ENCODE measurements at places on chromosomes 1 and 21.

GRCh38 chr21:45966791-45967394 is 14.7 kb upstream of the COL6A1 start:
- DNase-seq = no peak

- peak; percentile 99 for DNase-seq
Observed at GRCh38 chr1:182235952-182236650, 155.5 kb downstream of the GLUL start.

DNA sequence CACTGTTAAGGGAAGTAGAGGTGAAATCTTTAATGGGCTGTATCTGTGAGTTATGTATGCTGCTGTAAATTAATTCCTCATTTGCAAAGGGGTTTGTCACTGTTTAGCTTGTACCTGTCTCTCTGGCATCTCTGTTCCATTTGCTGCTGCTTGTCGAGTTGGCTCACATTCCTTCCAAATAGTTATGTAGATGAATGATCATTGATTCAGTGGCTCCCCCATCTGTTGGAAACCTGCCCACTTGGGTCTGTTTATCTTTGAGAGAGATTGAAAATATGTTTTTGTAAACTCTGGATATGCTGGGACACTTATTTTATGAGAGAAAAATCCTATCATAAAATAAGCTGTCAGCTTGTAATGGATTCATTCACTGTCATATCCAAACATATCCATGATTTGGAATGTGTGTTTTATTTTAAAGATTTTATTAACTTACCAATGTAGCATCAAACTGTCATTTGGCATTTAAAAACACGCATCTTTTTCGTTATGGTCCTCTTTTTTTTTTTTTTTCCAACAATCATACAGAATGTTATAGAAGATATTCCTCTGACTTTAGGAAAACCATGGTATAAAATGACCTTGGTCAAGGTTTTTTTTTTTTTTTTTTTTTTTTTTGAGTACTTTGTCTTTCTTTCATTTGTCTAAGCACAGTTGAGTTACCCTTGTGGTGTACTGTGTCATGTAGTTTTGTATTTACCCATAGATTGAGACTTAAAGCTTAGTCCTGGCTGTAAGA is 3.5 kb downstream of the RYR2 start:
- no peak for DNase-seq

GRCh38 chr1:39635205-39635870 is 4.1 kb downstream of the HEYL start:
- DNase-seq = no peak

DNA sequence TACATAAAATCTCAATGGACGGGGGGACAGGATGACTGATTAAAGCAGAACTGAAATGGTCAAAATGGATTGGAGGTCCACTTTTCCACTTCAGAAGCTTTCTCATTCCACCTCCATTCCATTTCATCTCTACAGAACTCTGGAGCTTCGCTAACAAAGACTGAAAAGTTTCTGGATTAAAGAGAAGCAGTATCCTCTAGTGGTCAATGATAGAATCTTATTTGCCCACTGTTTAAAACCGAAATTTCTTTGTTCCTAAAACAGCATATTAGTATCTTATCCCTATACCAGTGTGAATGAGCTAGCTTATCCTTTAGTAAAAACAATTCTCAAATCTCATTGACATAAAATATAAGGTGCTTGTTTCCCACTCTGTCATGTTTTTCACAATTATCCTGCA is 890.6 kb downstream of the KCNT2 start:
- DNase-seq = no peak

DNA sequence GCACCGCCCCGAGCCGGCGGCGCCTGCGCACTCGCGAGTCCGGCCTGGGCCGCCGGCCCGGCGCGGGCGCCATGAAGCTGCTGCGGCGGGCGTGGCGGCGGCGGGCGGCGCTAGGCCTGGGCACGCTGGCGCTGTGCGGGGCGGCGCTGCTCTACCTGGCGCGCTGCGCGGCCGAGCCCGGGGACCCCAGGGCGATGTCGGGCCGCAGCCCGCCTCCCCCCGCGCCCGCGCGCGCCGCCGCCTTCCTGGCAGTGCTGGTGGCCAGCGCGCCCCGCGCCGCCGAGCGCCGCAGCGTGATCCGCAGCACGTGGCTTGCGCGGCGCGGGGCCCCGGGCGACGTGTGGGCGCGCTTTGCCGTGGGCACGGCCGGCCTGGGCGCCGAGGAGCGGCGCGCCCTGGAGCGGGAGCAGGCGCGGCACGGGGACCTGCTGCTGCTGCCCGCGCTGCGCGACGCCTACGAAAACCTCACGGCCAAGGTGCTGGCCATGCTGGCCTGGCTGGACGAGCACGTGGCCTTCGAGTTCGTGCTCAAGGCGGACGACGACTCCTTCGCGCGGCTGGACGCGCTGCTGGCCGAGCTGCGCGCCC is at the start of gene B3GALT6:
Gene B3GALT6 (plus strand): TSS at position 30 of the 588 bp plus-strand sequence. CDS start 42 bp downstream, at position 72.
- no peak for DNase-seq

- DNase-seq = no peak
Observed at GRCh38 chr1:246219508-246220030, 287.5 kb downstream of the SMYD3 start.

DNA sequence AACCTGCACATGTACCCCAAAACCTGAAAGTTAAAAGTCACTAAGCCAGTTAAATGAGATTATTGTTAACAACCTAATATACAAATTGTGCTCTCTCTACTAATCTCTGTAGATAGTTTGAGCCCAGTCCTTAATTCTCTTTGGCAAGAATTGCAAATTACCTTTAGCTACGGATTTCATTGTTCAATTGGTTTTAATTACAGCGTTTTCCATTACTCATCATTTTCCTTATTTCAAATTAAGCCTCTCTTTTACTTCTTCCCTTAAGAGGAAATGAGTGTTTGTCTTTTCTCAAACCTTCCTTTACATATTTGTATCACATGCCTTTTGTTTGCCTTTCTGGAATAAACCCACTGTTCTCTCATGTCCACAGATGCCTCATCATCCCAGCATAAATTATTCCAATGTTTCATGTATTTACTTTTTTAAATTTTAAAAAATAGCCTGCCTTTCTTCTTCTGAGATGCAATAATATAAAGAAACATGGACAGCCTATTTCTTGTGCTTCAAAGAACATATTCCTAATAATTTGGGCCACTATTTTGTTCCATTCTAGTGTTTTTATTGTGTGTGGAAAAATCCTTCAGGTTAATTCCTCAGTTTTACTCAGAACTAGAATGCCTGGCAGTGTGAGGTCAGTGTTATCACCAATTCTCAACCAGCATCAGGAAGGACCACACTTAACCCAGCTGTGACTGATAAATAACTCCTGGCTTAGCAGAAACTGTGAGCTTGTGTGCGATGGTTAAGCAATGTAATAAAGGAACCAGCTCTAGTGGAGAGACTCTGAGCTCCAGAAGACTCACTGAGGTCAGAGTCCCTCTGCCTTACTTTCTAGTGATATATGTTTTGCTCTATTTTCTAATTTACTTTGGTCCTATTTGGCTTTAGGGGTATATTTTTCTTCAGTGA is 600.5 kb downstream of the LTN1 start:
- no peak for DNase-seq

- DNase-seq = no peak
Observed at GRCh38 chr21:42572906-42573495, 59.3 kb downstream of the SLC37A1 start.

DNA sequence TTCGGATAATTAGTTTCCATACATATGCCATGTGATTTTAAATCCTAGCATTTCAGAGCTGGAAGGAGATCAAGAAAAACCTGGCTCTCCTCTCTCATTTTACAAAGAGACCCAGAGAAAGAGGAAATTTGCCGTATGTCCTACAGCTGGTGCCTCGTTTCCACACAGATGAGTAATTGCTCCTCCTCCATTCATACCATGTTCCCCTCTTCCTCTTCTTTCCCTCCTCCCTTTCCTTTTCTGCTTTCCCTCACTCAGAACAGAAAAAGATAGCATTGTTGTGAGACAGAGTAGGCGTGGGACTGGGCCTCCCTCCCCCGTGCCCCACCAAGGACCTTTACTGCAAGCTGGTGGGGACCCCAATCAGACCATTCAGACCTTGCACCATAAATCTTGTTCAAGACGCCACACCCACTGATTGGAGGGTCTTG is 13.7 kb upstream of the SLC44A3 start:
- no peak for DNase-seq

- no peak for DNase-seq
Observed at GRCh38 chr1:83909687-83910086, 89.2 kb downstream of the TTLL7 start.

DNA sequence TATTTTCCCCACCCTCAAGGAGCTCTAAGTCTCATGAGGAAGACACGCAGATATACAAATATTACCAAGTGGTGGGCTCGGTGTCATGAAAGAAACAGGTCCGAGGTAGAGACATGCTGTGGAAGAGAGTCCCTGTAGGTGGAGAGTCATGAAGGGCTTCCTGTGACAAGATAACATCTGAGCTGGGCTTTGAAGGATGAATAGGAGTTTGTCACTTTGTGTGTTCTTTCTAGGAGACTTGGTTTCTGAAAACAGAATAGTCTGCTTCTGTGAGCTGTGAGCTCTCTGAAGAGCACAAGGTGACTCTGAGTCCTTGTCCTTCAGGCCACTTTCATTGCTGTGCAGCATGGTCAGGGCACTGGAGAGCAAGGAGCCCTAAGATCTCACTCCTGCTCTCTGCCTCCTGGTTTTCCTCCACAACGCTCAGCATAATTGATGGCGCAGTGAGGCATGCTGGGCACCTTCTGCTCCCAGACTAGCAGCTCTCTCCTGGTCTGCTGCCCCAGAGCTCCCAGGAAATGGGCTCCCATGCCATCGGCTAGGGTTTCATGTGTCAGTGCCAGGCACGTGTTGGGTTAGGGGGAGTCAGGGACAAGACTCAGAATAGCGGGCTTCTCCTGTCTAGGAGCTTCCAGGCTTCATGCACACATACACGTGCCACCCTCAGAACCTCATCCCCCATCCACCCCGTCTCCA is 209.9 kb upstream of the CSF3R start:
- DNase-seq = no peak

Measured in NCI-H187 (cell line).